ENCODE measurements at places on chromosomes 5 and 9.

GRCh38 chr5:78473751-78474150 lies 113.3 kb downstream of the SCAMP1 start:
- DNase-seq, result no peak

- DNase-seq, result no peak
Observed at GRCh38 chr5:141855265-141856036, 22.8 kb downstream of the PCDH1 start.

- DNase-seq, result no peak
Observed at GRCh38 chr9:112642126-112642525, 75.8 kb downstream of the INIP start.

- DNase-seq, result peak; percentile 99
Observed at GRCh38 chr5:123423278-123424149, at the start of gene CEP120. Gene CEP120 (minus strand): TSS chr5:123423403. CDS start chr5:123422998, 405 bp downstream.

DNA sequence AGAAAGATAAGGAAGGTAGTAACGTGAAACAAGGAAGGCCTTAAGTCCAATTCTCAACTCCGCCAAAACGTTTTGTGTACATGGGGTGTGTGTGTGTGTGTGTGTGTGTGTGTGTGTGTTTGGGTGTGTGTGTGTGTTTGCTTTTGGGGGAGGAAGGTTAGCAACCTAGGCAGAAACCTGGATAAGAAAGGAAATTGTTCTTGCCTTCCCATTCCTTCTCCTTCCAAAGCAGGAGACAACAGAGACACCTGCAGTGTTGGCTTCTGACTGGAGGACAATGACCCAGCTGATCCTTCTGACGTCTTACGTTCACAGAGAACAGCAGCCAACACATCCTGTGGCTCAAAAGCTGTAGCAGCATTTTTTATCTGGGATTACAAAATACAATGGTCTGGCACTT lies 4.1 kb upstream of the CCNG1 start:
- no peak for DNase-seq

- DNase-seq, result no peak
Observed at GRCh38 chr5:42564689-42565356, 141.6 kb downstream of the GHR start.

All from T-cell (primary cell).